NCI-H1417 treated with DMSO at 0.1 percent for 48 hours (cell line): ENCODE measurements at places on chromosomes 3 and 15.

DNA sequence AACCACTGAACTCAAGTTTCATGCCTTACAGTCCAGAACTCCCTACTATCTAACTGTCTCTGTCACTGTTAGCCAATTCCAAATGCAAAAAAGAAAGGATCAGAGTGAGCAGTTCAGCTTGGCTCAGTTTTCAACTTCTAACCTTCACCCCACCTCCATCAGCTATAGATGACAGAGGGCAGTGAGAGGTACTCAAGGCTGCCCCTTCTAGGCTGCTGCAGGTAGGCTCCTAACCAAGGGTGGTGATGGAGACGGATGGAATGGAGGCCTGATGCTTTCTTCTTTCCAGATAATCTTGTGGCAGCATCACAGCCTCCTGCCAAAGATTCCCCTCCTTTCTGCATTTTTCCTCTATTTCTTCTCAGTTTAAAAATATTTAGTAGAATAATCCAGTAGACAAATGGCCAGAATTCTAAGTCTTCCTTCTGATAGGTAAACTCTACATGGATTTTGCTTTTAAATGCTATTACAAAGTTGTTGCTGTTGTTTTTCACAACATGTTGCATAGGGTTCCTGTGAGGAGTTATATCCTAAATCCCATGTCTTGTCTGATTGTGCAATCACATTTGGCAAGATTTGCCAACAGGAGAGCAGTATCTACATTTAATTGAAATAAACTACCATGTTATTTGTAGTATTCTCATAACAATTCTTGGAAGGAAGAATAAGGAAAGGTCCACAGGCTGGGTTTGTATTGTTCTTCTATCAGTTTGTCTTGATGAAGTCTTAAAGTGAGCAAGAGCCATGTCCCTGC is 301.6 kb upstream of the TRIM42 start:
- no peak for DNase-seq

DNA sequence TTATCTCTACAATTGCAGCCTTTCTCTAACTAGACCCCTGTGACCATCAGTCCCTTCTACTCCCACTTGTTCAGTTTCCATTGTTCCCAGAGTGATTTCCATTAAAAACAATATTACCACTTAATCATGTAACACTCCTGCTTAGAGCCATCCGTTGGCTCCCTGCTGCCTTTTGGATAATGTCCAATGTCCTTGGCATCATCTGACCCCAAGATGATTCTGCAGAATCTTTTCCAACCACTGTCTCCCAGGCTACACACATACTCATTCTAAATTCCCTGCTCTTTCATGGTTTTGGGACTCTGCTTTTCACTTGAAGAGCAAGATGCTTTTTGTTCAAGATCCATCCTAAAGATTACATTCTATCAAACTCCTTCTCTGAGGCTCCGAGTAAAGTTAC is 7.1 kb downstream of the KCNH8 start:
- DNase-seq: no peak

- DNase-seq: no peak
Measured at GRCh38 chr3:67461667-67462142, 192.7 kb downstream of the SUCLG2 start.

GRCh38 chr15:88513195-88513594 is 33.3 kb downstream of the DET1 start:
- DNase-seq: no peak

GRCh38 chr3:41318520-41318919 is 119.2 kb downstream of the CTNNB1 start:
- no peak for DNase-seq

GRCh38 chr15:64067564-64068030 is 21.3 kb upstream of the DAPK2 start:
- no peak for DNase-seq

- DNase-seq: no peak
Measured at GRCh38 chr3:69762768-69763229, 23.5 kb downstream of the MITF start.

GRCh38 chr3:12840591-12841148 is 695 bp downstream of the RPL32 start:
- DNase-seq: no peak

DNA sequence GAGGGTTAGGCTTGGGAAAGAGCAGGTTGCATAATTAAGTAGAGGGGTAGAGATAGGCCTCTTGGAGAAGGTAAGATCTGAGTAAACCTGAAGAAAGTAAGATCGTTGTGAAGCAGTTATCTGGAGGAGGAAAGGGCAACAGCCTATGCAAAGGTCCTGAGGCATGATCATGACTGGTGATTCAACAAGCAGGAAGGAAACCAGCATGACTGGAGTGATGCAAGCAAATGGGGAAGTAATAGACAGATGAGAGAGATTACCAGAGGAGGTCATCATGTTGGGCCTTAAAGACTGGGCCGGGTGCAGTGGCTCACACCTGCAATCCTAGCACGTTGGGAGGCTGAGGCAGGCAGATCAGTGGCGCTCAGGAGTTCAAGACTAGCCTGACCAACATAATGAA is 360.2 kb downstream of the EPHB1 start:
- no peak for DNase-seq

- no peak for DNase-seq
Measured at GRCh38 chr3:152672320-152672649, 162.6 kb upstream of the P2RY1 start.

DNA sequence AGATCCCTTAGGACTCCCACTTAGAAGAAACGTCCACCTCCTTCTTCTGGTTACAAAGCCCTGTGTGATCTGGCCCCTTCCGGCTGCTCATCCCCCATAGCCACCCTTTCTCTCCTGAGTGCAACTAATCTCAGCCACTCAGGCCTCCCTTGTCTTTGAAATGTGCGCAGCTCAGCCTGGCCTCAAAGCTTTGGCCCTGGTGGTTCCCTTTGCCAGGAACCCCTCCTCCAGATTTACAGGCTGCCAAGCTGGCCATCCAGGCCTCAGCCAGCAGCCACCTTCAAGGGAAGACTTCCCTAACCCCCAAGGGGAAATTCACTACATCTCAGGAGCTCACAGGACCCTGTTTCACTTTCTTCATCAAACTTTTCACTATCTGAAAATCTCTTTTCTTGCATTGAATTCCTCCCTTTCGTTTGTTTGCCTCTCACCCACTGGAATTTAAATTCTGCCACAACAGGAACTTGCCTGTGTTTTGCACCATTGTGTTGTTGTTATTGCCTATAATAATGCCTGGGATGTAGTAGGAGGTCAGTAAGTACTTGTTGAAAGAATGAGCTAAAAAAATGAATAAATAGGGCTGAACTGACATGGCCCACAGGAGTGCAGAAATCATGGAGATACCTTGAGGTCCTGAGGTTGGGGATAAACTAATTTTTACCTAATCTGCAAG is 109.5 kb upstream of the PFN2 start:
- DNase-seq: no peak
